NCI-H226 (cell line): ENCODE measurements at places on chromosomes 13 and 19.

GRCh38 chr19:2235381-2236063 lies 607 bp downstream of the PLEKHJ1 start:
- no peak for DNase-seq

- no peak for DNase-seq
Observed at GRCh38 chr19:14015524-14016035, 9.5 kb upstream of the RFX1 start.

GRCh38 chr19:12890787-12891552 lies at the start of gene GCDH:
Gene GCDH (plus strand): TSS chr19:12891160. CDS start chr19:12891305, 145 bp downstream.
- peak; percentile 100 for DNase-seq

- no peak for DNase-seq
Observed at GRCh38 chr13:75689686-75690085, 53.6 kb downstream of the LMO7 start.

GRCh38 chr19:43725468-43725867 lies 9.6 kb downstream of the IRGC start:
- DNase-seq, result no peak

DNA sequence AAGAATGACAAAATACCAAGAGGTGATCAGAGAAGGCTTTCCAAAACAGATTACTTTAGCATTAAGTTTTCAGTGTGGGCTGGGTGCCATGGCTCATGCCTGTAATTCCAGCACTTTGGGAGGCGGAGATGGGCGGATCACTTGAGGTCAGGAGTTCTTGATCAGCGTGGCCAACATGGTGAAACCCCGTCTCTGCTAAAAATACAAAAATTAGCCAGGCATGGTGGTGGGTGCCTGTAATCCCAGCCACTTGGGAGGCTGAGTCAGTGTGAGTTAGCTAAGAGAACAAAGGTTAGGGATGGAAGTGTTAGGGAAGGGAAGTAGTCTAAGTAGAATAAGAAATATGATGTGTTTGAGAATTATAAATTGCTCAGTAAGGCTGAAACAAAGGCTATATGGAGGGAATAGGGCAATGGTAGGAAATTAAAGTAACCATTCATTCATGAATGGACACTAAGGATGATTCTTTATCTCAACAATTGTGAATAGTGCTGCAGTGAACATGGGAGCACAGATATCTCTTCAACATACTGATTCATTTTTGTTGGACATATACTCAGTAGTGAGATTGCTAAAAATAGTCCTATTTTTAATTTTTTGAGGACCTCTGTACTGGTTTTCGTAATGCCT lies 3.9 kb upstream of the RCBTB2 start:
- no peak for DNase-seq
